ENCODE measurements at places on chromosomes 6 and 20. TPM values are rescaled to one million over a fixed set of nuclear protein-coding genes. Genes with fewer than 3 reads are reported as not detected.

PAX1 gene
- polyA plus RNA-seq, result not detected

ROMO1 gene
- polyA plus RNA-seq, result 646 TPM

GSTA2 gene
- polyA plus RNA-seq, result 0.24 TPM

CFB gene
- polyA plus RNA-seq, result not detected

GSTA4 gene
- 170 TPM for polyA plus RNA-seq

DPPA5 gene
- not detected for polyA plus RNA-seq

C6orf15 gene
- polyA plus RNA-seq, result not detected

SYCP2L gene
- polyA plus RNA-seq, result 0.51 TPM

LIME1 gene
- 17.4 TPM for polyA plus RNA-seq

ADGRF4 gene
- not detected for polyA plus RNA-seq

XPO5 gene
- 29.4 TPM for polyA plus RNA-seq

HLA-DQB2 gene
- not detected for polyA plus RNA-seq

CFAP206 gene
- not detected for polyA plus RNA-seq

POM121L2 gene
- polyA plus RNA-seq, result not detected

C20orf202 gene
- polyA plus RNA-seq, result 0.27 TPM

VGLL2 gene
- polyA plus RNA-seq, result not detected

GATA5 gene
- 66.8 TPM for polyA plus RNA-seq

RBPJL gene
- polyA plus RNA-seq, result not detected

MANEA gene
- polyA plus RNA-seq, result 12.6 TPM

CPXM1 gene
- polyA plus RNA-seq, result 98.5 TPM

SLC29A1 gene
- polyA plus RNA-seq, result 88.7 TPM

NR2E1 gene
- polyA plus RNA-seq, result not detected

HCK gene
- not detected for polyA plus RNA-seq

GABRR1 gene
- not detected for polyA plus RNA-seq

SFT2D1 gene
- polyA plus RNA-seq, result 63.7 TPM

OLIG3 gene
- not detected for polyA plus RNA-seq

DSP gene
- 237 TPM for polyA plus RNA-seq

TMEM74B gene
- 10.9 TPM for polyA plus RNA-seq

MTFR2 gene
- polyA plus RNA-seq, result 2.0 TPM

RSPH9 gene
- 5.8 TPM for polyA plus RNA-seq

LTB gene
- 0.61 TPM for polyA plus RNA-seq

C6orf62 gene
- polyA plus RNA-seq, result 59.6 TPM

HSPA12B gene
- polyA plus RNA-seq, result 1.2 TPM

SLC17A9 gene
- 4.1 TPM for polyA plus RNA-seq

KCNB1 gene
- polyA plus RNA-seq, result 0.10 TPM

RREB1 gene
- 15.4 TPM for polyA plus RNA-seq

C20orf141 gene
- polyA plus RNA-seq, result not detected

Measured in cardiac muscle cell (in vitro differentiated cells and primary cell).